H1 (cell line): ENCODE measurements at places on chromosomes 7 and 10. TPM values are rescaled to one million over a fixed set of nuclear protein-coding genes. Genes with fewer than 3 reads are reported as not detected.

- no peaks in the 10 kb centered on the region for H3K27me3 ChIP-seq
- DNase-seq = no peak
- H3K27ac ChIP-seq = no peak overlapping the region
- H3K4me1 ChIP-seq = no peaks in the 10 kb centered on the region
- no peaks in the 10 kb centered on the region for H3K36me3 ChIP-seq
- no peak overlapping the region for H3K4me3 ChIP-seq
Measured at GRCh38 chr10:110699859-110700468, 55.8 kb downstream of the RBM20 start.

DNA sequence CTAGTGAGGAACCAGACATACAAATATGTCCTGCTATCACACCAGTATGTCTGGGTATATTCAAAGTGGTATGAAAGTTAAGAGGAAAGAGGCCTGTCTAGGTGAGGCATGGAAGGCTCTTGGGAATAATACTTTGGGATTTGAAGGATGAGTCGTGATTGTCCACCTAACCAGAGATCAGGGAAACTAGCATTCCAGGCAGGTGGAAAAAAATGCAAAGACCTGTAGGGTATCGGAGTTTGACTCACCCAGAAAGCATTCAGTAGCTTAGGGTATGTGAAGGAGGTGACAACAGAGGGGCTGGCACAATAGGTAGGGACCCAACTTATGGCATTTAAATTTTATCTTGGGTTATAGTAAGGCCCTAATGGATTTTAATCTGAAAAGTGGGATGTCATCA is 950 bp upstream of the GCC1 start:
- DNase-seq = no peak
- H3K36me3 ChIP-seq = peaks cover 21% of the 10 kb centered on the region
- peaks cover 7% of the 10 kb centered on the region for H3K4me1 ChIP-seq
- H3K27ac ChIP-seq = no peak overlapping the region
- H3K4me3 ChIP-seq = no peak overlapping the region

The NME8 gene
- total RNA-seq = 0.22 and 0.57 TPM in 2 replicates

DNA sequence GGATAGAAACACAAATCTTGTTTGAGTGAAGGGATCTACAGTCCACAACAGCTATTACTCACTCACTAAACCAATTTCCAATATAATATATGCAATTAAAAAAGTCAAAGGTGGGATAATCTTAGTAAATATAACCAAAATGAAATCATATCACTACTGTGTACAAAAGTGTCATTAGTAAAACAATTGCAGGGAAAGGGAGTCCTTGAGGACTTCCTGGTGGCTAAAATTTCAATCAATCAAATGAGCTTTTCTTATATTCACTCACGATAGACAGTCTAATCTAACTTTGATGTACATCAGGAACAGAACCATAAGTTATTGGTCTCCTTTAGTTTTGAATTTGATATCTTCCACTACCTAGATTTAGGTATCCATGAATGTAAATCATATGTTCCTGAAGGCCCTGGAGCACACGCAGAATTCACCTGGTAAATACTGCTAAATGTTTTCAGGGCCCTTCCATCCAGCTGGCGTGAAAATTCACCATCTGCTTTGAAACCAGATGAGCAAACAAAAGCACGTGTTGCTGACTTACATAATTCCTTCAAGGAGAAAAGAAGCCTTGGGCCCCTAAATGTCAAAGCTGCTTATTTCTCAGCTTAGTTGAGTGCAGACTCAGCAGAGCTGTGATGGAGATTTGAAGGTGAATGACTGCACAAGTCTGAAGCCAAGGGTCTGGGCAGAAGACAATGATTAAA is 159.3 kb upstream of the TMEM196 start:
- H3K27me3 ChIP-seq = no peaks in the 10 kb centered on the region
- H3K27ac ChIP-seq = no peak overlapping the region
- peaks cover 14% of the 10 kb centered on the region; the same call in 1 of the 2 replicates for H3K36me3 ChIP-seq
- H3K4me1 ChIP-seq = no peaks in the 10 kb centered on the region

The ANKRD30A gene
- total RNA-seq = not detected in 2 replicates

DNA sequence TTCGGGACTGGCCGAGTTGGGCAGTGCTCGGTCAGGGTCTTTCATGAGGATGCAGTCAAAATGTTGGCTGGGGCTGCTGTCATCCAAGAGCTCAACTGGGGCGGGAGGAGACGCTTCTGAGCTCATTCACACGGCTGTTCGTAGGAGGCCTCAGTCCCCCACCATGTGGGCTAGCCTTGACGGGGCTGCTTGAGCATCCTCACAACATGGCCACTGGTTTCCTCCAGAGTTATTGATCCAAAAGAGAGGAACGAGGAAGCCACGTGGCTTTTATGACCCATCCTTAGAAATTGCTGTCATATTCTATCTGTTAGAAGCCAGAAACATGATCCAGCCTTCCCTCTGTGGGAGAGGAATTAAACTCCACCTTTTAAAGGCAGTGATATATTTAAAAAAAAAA is 68.1 kb downstream of the GTF2IRD1 start:
- peaks cover 15% of the 10 kb centered on the region for H3K36me3 ChIP-seq
- no peak for DNase-seq
- no peak overlapping the region for H3K27ac ChIP-seq
- no peak overlapping the region for H3K4me3 ChIP-seq
- H3K4me1 ChIP-seq = peaks cover 7% of the 10 kb centered on the region; the same call in 1 of the 2 replicates

DNA sequence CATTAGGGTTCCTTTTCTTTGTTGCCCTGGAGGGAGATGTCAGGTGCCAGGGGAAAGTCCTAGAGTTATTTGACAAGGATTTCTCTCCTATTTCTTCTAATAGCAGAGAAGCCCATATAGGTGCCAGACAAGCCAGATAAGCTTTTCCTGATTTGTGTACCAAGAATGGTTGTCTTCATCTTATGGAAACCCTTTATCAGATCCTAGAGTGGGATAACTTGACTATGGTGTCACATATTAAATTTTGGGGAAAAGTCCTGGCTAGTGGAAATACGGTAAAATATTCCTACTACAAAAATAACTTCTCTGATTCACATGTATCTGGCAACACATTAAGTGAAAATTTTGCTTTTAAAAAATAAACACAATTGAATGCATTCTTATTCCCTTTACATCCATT is 1.2 kb downstream of the OR2A12 start:
- no peaks in the 10 kb centered on the region for H3K36me3 ChIP-seq
- DNase-seq = no peak
- H3K27ac ChIP-seq = no peak overlapping the region
- H3K27me3 ChIP-seq = no peaks in the 10 kb centered on the region
